ENCODE measurements at places on chromosomes 7 and 10. TPM values are rescaled to one million over a fixed set of nuclear protein-coding genes. Genes with fewer than 3 reads are reported as not detected.

GRCh38 chr7:44636926-44637325 lies 30.5 kb downstream of the OGDH start:
- H3K4me1 ChIP-seq, result peaks cover 67% of the 10 kb centered on the region
- H3K36me3 ChIP-seq, result peaks cover 2% of the 10 kb centered on the region
- DNase-seq, result no peak

GRCh38 chr7:84236398-84236797 lies 41.8 kb upstream of the SEMA3A start:
- H3K4me3 ChIP-seq, result no peak overlapping the region
- H3K36me3 ChIP-seq, result no peaks in the 10 kb centered on the region
- no peak for DNase-seq

GRCh38 chr10:96706331-96706853 lies 13.9 kb downstream of the PIK3AP1 start:
- no peak for DNase-seq
- H3K4me3 ChIP-seq, result no peak overlapping the region

GRCh38 chr7:40356871-40357709 lies 222.3 kb downstream of the SUGCT start:
- peaks cover 28% of the 10 kb centered on the region for H3K4me1 ChIP-seq
- peaks cover 5% of the 10 kb centered on the region for H3K36me3 ChIP-seq
- no peak for DNase-seq
- no peak overlapping the region for H3K4me3 ChIP-seq
- H3K27me3 ChIP-seq, result no peaks in the 10 kb centered on the region

DNA sequence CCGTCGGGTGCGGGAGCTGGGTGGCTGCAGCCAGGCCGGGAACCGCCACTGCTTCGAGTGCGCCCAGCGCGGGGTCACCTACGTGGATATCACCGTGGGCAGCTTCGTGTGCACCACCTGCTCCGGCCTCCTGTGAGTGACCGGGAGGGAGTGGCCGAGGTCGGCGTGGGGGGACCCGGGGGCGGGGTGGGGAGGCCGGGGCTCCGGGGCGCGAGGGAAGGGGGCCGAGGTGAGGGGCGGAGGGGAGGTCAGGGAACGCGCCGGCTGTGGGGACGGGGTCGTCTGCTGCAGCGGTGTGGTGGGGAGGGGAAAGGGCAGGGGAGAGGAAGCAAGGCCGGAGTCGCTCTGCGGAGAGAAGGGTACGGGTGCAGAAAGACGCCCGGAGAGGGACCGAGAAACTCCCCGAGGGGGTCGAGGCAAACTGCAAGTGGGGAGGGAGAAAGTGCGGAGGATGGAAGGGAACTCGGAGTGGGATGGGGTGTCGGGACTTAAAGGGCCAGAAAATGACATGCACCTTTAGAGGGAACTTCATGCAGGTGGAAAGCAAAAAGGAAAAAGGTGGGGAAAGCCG lies 518 bp downstream of the AGFG2 start:
- peak overlapping the region; percentile 98 for H3K4me3 ChIP-seq
- H3K4me1 ChIP-seq, result peaks cover 28% of the 10 kb centered on the region
- peak overlapping the region; percentile 51 for H3K27ac ChIP-seq
- H3K27me3 ChIP-seq, result no peaks in the 10 kb centered on the region

GRCh38 chr10:69345890-69346474 lies 67.7 kb downstream of the HK1 start:
- no peak for DNase-seq
- H3K4me3 ChIP-seq, result no peak overlapping the region
- H3K4me1 ChIP-seq, result peaks cover 36% of the 10 kb centered on the region
- H3K36me3 ChIP-seq, result peaks cover 16% of the 10 kb centered on the region
- peak overlapping the region; percentile 54 for H3K27ac ChIP-seq

- no peak overlapping the region for H3K27ac ChIP-seq
- DNase-seq, result no peak
- no peak overlapping the region for H3K4me3 ChIP-seq
- H3K27me3 ChIP-seq, result peaks cover 4% of the 10 kb centered on the region
Observed at GRCh38 chr7:120421151-120421651, 148.2 kb downstream of the KCND2 start.

DNA sequence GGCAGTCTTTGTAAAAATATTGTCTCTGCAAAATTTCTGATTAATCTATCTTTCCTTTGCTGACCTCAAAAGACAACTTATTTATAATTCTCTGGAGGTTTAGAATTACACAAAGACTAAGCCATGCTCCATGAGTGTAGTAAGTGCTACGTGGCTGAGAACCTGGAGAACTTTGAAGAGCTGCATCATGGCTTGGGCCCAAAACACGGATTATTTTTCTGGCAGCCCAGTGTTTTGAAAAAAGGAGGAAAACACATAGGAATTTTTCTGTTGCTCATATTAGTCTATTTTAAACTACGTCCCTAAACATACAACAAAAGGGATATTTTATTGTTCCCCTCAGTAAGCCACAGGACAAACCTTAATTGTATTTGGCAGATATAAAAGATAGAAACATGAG lies 360.7 kb upstream of the MYO3A start:
- H3K36me3 ChIP-seq, result no peaks in the 10 kb centered on the region
- no peaks in the 10 kb centered on the region for H3K4me1 ChIP-seq
- no peak overlapping the region for H3K4me3 ChIP-seq
- no peak for DNase-seq
- H3K27me3 ChIP-seq, result peaks cover under 1% of the 10 kb centered on the region

DNA sequence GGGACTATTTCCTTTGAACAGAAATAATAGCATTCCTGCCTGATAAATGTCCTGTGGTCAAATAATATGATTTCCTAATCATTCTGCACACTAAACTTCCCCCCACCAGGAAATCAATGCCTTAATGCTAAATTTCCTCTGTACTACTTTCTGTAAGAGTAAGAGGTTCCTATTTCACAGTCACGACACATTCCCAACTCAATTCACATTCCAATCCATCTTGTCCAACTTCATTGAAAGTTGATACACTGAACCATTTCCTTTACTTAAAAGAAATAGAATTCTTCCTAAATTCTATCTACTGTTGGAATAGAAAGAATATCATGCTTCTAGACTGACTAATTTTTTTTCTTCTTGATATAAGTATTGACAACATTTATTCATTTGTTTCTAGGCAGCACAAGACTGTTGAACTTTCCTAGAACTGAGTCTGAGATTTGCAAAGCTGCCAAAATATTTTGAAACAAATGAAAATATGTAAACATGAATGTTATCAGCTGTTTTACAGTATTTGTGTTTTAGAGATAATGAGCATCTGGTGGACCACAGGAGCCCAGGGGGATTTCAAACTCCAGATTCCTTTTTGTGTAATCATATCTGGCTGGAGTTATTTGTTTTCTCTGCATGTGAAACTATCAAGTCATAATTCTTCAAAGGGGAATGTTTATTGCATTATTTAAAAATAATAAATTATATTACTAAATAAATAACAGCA lies 121.5 kb downstream of the TPST1 start:
- peaks cover 3% of the 10 kb centered on the region for H3K36me3 ChIP-seq
- no peaks in the 10 kb centered on the region for H3K27me3 ChIP-seq
- H3K4me3 ChIP-seq, result no peak overlapping the region
- H3K4me1 ChIP-seq, result peaks cover 34% of the 10 kb centered on the region
- peak overlapping the region; percentile 29 for H3K27ac ChIP-seq

DNA sequence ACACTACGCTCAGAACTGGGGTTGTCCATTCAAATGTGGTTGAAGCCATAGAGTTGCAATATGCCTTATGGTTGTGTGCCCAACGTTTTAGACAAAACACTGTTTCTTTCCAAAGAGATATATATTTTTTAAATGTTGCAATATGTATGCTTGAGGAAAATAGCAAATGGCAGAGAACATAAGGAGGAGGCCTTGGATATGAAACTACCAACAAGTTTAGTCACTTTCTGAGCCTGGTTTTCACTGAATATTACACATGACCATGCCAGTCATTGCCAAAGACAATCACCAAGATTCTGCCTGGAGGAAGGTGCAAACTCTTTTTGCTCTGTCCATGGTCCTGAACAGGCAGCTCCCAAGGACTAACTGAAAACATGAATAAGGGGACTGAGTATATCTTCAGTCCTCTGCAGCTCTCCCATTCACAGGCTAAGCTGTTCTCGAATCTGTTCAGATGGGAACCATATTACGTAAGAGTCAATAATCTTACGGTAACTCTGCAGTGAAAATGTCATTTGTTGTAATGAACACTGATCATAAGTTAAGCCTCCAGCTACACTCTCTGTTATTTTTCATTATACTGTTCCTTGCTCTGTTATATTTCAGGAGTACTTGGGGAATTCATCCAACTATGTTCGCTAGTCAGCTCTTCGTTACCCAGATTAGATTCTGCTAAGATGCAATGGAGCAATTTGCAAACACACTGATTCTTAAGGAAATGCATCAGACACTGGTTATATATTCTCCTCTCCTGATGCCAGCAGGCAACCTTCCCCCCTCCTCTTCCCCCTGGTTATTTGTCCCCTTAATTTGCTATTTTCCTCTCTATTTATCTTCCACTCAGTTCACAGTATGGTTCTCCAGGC lies 90.7 kb upstream of the C1QL3 start:
- no peak overlapping the region for H3K27ac ChIP-seq
- H3K4me1 ChIP-seq, result no peaks in the 10 kb centered on the region
- H3K27me3 ChIP-seq, result no peaks in the 10 kb centered on the region

DNA sequence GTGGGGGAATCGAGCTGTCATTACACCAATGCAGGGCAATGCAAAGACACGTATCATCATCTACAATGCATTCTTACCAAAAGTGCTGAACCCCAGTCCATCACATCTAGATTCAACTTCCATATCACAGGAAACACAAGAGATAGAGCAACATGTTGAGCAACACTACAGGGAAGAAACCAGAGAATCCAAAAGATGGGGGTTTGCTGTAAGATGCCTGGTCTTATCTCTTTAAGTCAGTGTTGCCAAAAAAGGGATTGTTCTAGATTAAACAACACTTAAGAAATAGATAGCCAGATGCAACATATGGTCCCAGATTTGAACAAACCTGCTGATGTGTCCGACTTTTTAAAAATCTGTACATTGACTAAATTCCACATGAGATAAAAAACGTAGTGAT lies 315.6 kb upstream of the IMMP2L start:
- no peak overlapping the region for H3K27ac ChIP-seq
- H3K4me1 ChIP-seq, result peaks cover 14% of the 10 kb centered on the region
- peaks cover 15% of the 10 kb centered on the region for H3K36me3 ChIP-seq
- H3K27me3 ChIP-seq, result no peaks in the 10 kb centered on the region
- H3K4me3 ChIP-seq, result no peak overlapping the region

DNA sequence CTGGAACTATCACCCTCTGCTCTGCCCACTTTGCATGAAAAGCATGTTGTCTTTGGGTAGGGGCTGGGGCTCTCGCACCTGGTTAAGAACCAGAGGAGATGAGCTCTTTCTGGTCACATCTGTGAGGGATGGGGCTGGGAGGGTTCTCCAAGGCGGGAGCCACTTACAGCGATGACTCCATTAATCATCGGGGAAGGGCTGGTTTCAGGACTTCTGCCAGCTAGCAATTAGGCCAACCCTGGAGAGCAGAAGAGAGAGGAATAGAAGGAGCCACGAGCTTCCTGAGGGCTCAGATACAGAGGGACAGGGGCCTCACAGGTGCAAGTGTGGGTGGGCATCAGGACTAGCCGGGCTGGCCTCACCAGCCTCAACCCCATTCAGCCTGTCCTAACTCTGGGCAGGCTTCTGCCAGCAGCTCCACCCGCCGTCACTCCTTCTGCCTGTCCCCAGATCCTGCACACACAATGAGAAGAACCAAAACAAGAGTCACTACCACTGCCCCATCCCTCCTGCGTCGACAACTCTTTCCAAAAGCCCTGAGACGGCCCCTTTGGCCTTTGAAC lies 8.4 kb downstream of the AQP1 start:
- no peaks in the 10 kb centered on the region for H3K27me3 ChIP-seq
- peak; percentile 62 for DNase-seq
- H3K27ac ChIP-seq, result peak overlapping the region; percentile 49
- peaks cover 31% of the 10 kb centered on the region for H3K4me1 ChIP-seq

DNA sequence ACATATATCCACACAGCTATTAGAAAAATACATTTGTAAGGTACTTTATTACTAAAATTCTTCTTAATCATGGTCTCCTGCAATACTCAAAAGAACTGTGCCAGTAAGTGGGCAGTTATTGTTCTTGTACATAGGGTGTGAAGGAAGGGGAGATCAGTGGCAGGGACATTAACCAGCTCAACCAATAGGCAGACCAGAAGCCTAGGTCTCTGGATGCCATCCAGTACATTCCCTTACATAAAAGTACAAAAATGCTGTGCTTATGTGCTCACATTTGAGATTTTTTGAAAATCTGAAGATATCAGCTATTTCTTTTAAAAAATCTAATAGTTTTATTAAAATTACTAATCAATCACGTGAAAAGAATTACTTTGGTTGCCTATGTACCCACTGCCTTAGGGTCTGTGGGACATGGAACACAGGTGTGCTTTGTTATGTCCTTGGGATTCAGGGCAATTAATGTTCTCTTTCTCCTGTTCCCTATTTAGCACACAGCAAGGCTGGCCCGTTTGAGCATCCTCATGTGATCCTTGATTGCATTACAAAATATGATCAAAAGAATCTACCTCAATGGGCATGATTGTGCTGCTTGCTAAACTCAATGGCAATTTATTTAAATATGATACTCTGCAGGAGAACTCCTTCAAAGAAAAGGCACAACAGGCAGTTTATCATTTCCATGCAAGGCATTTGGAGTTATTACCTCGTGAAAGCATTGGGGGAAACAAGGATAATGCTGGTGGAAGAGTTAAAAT lies 22.7 kb downstream of the TWIST1 start:
- no peaks in the 10 kb centered on the region for H3K27me3 ChIP-seq
- no peaks in the 10 kb centered on the region for H3K36me3 ChIP-seq
- no peak overlapping the region for H3K27ac ChIP-seq
- peaks cover 7% of the 10 kb centered on the region for H3K4me1 ChIP-seq

DNA sequence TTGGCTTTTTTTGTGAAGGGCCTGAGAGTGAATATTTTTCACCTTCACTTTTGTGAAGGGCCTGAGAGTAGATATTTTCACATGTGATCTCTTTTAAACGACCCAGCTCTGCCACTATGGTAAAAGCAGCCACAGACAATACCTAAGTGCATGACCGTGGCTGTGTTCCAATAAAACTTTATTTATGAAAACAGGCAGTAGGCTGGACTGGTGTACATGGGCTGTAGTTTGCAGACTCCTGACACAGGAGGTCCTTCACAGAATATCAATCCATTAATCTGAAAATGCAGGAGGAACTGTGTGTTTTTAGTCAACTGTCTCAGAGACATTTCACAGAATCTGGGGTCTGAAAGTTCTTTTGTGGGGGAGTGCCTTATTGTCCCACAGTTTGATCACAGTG lies 186.9 kb downstream of the PRKCQ start:
- no peak overlapping the region for H3K4me3 ChIP-seq
- no peaks in the 10 kb centered on the region for H3K4me1 ChIP-seq
- H3K36me3 ChIP-seq, result peaks cover 5% of the 10 kb centered on the region
- no peak for DNase-seq
- no peak overlapping the region for H3K27ac ChIP-seq
- H3K27me3 ChIP-seq, result no peaks in the 10 kb centered on the region

ACSM6 gene
- not detected for total RNA-seq

SEPTIN7 gene
- total RNA-seq, result 386 TPM

MSANTD7 gene
- total RNA-seq, result 13.4 TPM

GIMAP5 gene
- not detected for total RNA-seq

TRIM74 gene
- 0.60 TPM for total RNA-seq

BICC1 gene
- 32.4 TPM for total RNA-seq

RAMP3 gene
- total RNA-seq, result not detected

IL2RA gene
- total RNA-seq, result not detected

All from chondrocyte (in vitro differentiated cells).